ENCODE measurements at places on chromosomes 6 and 20.

DNA sequence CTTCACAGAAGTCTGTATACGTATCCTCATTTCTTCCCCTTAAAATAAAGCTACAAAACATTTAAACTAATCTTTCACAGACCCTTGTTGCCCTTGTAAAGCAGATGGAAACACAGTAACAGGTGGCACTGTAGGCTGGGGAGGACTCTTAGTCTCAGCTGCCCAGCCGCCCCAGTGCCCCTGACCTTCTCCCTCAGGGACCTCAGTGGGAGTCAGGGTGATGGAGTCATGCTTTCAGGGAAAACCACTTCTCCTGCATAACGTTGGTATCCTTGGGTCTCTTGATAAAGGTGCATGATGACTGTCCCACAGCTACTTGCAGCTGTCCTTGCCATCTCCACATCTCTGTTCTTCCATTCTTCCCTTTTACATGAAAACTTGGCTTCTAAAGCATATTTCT lies 198.6 kb downstream of the CDKAL1 start:
- no peak for DNase-seq

DNA sequence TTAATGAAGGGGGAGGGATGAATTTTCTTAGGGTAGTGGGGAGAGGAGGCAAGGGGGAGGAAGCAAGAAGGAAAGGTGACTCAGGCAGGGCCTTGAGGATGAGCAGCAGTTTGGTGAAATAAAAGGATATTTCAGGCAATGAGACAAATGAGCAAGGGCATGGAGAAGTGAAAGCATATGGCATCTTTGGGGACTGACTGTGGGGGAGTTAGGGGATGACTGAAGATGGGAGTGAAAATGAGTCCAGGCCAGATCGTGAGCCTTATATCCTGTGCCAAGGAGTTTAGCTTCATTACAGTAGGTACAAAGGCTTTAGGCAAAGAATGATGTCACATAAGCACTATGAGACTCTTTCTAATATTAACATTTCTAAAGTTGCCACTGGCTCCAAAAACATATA lies 51.9 kb downstream of the ILRUN start:
- DNase-seq = no peak

DNA sequence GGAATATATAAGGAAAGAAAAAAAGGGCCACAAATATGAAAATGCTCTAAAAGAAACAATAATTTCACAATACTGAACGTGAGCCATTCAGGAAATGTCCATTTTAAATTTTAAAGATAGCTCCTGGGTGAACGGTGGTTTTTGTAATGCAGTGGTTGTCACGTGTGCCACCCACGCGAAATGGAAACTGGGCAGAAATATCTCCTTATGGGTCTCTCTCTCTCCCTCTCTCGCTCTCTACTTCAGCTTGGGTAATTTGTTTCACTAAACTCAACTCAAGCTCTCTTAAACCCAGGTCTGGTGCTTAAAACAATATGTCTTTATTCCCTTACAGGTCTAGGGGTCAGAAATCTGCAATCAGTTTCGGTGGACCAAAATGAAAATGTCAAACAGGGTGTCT lies 150.8 kb downstream of the OR2B2 start:
- no peak for DNase-seq

GRCh38 chr20:44069203-44070011 lies 117.6 kb downstream of the JPH2 start:
- peak; percentile 53 for DNase-seq

GRCh38 chr20:50429412-50429811 lies 80.8 kb upstream of the PTPN1 start:
- no peak for DNase-seq
